Cardiac fibroblast (primary cell): ENCODE measurements at places on chromosomes 16 and 17.

GRCh38 chr17:78838574-78839005, 2.0 kb downstream of the USP36 start:
- DNase-seq, result no peak

DNA sequence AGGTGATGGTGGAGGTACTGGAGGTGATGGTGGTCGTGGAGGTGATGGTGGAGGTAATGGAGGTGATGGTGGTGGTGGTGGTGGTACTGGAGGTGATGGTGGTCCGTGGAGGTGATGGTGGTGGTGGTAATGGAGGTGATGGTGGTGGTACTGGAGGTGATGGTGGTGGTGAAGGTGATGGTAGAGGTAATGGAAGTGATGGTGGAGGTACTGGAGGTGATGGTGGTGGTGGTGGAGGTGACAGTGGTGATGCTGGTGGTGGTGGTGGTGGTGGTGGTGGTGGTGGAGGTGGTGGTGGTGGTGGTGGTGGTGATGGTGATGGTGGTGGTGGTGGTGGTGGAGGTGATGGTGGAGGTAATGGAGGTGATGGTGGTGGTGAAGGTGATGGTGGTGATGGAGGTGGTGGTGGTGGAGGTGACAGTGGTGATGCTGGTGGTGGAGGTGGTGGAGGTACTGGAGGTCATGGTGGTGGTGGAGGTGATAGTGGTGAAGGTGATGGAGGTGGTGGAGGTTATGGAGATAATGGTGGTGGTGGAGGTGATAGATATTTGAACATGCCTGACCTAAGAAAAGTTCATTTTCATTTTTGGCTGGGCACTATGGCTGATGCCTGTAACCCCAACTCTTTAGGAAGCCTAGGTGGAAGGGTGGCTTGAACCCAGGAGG, 55.0 kb downstream of the RNF213 start:
- no peak for DNase-seq

DNA sequence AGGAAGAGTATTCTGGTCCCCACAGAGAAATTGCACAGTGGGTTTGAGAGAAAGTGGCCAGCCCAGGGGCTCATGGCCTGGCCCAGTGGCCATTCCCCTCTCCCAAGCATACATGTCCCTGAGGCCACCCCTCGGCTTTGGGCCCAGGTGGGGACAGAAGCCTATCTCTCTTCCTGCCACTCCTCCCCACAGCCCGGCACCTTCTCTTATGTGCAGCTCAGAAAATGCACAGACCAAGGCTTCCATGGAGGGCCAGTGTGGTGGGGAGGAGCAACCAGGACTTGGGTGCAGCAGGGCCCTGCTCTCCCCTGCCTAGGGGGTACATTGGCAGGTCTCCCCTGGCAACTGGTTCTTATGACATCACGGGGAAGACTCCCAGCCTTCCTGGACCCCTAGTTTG, at the start of gene C16orf90:
TSS of gene C16orf90 (minus strand) at position 314 of the 400 bp plus-strand sequence. CDS start at position 246, 68 bp downstream.
- DNase-seq, result no peak

DNA sequence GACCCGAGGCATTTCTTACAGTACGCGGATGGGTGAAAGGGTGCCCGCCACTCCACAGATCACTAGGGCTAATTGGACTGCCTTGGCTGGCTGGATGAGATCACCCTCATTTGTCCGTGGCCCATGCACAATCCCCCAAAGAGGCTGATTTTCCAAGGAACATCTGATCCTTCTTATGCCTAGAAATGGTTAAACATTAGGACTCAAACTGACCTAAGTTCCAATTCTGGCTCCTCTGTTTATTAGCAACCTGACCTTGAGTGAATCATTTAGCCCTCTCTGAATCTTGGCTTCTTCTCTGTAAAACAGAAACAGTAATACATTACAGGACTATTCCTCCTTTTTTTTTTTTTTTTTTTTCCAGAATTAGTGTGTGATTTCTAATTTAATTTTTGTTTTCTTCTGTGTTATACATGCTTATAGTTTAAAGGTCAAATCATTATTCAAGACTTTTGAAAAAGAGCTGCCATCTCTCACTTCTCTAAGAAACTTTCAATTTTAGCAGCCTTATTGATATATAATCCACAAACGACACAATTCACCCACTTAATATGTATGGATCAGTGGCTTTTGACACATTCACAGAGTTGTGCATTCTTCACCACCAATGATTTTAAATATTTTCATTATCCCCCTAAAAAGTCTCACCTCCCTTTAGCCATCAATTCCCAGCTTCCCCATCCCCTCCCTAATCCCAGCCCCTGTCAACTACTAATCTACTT, 45.4 kb upstream of the TMEM132E start:
- DNase-seq, result no peak

DNA sequence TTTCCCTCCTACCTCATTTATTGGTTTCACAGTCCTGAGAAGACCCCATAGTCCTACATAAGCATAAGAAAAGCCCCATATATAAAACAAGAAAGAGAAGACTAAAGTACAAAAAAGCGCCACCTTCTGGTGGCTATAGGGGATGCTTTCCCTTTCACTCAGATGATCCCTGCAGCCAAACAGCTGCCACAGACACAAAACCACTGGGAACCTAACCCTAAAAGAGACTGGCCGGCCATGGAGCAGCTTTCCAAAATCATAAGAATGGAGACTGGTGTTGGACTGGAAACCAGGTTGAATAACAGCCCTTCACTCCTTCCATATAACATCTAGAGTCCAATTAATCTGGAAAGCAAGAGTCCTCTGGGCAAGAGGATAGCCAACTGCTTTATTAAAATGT, 11.4 kb downstream of the DYNC1LI2 start:
- DNase-seq, result peak; percentile 65
